ENCODE measurements at places on chromosomes 1 and 21.

- DNase-seq, result no peak
Observed at GRCh38 chr1:225843426-225843795, 33.5 kb downstream of the EPHX1 start.

DNA sequence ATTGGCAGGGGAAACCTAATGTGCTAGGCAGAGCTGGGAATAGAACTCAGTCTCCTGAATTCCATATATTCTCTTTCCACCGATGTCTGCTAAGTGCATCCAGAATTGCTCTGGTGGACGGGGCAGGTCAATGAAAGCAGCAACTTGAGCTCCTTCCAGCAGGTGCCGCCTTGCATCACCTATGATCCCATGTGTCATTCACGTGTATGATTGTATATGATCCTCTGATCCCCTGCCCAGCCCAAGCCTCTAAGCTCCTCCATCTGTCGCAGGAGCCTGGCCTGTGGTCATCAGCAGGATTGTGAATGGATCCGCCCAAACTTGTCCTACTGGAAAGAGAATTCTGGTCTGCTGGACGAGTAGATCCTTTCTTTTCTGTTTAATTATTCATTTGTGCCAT lies 13.1 kb downstream of the ACTA1 start:
- no peak for DNase-seq

DNA sequence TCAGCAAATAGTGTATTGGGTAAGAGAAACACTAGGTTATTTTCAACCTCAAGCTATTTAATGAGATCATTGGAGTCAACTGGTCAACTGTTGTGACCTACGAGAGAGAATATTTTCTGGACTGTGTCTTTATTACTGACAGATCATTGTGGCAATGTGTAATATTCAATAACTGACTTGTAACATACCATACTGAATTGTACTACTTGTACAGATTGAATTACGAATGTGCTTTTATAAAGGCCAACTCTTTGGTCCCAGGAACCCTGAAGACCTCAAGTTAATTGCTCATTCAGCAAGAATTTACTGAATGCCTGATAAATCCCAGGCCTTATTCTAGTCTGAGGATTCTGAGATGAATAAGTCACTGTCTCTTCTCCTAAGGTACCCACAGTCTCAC lies 56.1 kb upstream of the CAMK1G start:
- no peak for DNase-seq

- no peak for DNase-seq
Observed at GRCh38 chr1:109091078-109091838, 694 bp downstream of the TMEM167B start.

DNA sequence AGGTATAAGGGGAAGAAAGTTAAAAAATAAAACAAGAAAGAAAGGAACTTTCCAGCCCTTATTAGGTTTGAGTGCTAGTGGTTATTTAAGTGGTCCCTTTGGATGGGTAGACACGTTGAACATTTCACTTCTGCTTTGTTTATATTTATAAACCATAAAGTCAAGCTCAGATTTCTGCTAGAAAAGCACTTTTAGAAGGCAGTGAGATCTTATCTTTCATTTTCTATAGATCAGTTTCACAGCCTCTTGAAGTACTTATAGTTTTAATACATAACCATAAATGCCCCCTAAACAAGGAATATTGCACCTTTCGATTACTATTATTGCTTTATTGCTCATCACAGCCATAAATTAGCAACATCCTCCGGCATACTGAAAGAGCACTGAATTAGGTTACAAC lies 446.8 kb upstream of the PLXNA2 start:
- no peak for DNase-seq
